Fibroblast of skin of left quadriceps (primary cell): ENCODE measurements at places on chromosomes 4 and X.
A peak's percentile ranks its signal among the peaks of the same experiment; 100 is the strongest.

DNA sequence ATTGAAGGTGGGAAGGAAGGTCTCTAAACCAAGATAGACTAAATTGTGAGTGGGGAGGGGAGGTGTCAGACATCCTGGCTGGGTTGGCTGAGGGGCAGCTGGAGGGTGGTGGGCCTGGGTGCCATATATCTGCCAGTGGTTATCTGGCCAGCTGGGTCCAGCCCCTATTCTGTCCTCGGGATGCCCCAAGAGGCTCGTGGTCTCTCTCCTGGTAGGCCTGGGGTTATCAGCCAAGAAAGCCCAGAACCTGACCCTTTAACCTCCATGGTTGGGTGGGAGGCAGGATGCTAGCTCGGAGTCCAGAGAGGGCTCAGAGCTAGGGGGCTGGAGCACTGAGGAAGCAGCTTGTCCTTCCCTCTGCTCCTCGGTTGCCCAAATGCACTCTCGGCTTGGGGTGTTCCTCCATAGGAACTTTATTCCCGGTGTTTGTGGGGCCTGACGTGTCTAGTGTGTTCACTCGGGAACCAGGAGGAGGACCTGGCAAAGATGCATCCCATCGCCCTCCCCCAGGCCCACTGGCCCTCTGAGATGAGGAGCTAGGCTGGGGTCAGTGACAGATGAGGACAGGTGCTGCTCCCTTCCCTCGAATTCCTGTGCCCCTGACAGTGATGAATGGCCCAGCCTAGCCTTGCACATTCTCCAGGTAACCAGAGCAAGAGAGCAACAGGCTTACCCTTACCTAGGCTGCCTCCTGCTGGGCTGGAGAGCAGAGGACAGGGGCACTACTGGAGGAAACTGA lies 5.2 kb upstream of the EFNB1 start:
- no peak for DNase-seq

GRCh38 chrX:145865082-145865481 lies 47.5 kb downstream of the SLITRK2 start:
- DNase-seq: no peak

DNA sequence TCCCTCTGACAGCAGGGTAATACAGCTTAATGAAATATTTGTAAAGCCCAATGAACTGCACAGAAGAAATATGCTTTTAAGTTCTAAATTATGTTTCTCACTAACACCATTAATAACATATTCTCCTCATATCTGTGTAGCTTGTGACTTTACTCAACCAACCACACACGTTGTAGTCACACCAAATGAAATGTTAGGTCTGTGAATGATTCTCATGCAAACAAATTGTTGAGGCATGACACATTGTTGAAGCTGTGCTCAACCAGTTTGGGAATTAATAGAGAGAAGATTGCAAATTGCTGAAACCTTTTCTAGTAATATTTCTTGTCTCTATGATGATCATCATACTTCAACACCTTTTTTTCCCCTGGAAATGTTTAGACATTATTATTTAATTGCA lies 645.9 kb downstream of the PCDH7 start:
- no peak for DNase-seq

DNA sequence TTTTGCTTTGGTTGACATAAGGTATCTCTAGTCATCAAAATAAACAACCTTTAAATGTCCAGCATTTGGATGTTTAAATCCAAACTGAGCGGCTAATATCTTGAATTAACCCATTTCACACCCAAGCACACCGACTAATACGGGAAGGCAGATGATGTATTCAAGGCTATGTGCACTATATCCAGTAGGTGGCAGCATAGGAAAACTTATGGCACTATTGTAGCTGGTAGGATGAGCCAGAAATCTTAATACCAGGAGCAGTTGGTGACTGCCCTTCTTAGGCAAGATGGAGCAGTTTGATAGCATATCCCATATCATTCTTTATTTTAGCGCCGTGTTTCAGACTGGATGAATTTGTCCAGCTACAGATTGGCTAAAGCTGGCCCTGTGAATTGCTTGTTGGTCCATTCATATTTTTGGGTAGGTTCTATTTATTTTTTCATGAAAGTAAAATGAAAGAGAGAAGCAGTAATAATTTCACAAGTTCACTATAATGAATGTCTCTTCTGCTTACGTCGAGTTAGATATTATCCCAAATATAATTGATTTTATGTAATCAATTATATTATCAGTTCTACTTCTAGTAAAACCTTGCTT lies 24.4 kb downstream of the UCHL1 start:
- DNase-seq: peak; percentile 57

DNA sequence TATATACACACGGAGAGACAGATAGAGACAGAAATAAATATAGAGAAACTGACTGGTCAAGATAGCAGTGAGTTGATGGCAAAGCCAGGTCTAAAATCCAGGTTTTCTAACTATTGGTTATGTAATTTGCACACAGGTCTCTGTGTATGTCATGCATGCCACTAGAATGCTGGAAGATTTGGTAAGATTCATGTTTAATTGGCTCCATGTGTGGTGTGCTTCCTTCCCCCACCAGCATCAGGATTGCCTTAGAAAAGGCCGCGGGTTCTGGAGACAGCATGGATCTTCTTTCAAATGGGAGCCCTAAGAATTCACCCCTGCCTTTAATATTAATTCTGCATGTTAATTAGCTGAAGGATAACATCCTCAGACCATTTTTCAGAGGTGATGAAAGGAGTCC lies 31.3 kb downstream of the HAND2 start:
- peak; percentile 52 for DNase-seq
